ENCODE measurements at places on chromosomes 13 and 19.

DNA sequence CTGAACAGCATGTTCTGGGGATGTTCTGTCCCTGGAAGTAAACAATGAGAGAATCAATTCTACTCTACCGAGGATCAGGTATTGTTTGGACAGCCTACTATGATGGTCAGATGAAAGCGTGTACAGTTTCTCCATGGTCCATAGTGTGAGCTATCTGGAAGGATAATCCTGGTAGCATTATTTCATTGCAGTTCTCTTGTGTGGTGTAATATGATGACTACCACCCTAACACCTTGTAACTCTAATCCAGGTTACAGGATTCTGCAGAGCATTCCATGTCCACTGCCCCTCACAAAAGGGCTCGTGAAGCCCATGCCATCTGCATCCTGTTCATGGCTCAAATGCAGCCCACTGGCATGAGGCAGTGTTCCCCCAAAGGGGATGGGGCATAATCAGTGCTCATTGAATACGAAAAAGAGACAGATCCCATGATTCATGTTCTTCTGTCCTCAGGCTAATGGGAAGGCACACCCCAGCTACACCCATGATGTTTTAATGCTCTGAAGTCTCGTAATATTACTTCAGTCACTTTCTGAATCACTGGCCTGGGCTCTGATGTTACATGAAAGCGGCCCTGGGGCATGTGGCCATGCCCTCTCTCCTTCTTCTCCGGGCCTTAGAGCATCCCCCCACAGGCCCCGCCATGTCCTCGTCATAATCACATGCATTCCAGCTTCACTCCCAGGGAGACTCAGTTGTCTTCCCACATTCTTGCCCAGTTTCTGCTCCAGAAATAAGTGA is 68.4 kb downstream of the HSPH1 start:
- DNase-seq, result no peak

DNA sequence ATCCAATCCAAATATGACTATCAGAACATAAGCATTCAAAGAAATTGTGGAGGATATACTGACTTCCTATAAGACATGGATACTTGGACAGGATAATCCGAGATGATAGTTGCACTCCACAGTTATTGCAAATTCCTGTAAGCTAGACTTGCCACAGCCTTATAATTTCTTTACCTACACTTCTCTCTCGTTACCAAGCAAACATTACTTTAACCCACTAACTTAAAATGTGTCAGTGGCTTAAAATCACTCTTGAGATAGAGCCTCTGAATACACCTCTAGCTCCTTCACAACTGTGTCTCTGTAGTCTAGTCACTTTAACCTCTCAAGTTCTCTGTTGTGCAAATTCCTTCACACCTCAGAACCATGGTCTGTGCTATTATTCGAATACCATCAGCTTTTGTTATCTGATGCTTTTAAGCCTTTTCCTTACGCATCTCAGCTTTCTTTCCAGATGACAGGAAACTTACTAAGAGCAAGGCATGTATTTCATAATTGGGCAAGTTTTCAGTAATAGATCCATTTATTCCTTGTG is 474.9 kb upstream of the MIR17HG start:
- no peak for DNase-seq

GRCh38 chr13:56352361-56352760 is 788.4 kb upstream of the PRR20A start:
- no peak for DNase-seq

GRCh38 chr13:109026266-109026665 is 396.9 kb downstream of the MYO16 start:
- no peak for DNase-seq

- no peak for DNase-seq
These were observed 46.3 kb downstream of the CCNE1 start for GRCh38 chr19:29858000-29858596.
